ENCODE measurements at places on chromosomes 3 and 15.
A peak's percentile ranks its signal among the peaks of the same experiment; 100 is the strongest.

GRCh38 chr3:3907023-3907422 lies 107.8 kb downstream of the LRRN1 start:
- no peak for DNase-seq

GRCh38 chr3:4889896-4890295 lies 89.3 kb upstream of the BHLHE40 start:
- DNase-seq: peak; percentile 51

DNA sequence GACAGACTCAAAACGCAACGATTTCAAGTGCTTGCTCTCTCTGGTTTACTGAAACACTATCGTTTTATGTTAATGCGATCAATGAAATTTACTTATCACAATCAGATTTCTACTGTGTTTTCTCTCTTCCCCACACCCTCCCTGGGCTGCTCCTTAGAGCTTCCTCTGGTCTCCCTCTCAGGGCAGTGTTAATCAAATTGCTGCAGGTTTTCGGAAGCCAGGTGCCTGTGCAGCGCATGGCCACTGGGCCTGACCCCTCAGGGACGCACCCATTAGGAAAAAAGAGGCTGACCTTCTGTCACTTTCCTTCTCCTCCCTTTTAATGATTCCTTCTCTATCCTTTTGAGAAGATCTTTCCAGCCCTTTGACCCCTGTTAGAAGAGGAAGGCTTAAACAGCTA lies 134.5 kb upstream of the ONECUT1 start:
- no peak for DNase-seq

DNA sequence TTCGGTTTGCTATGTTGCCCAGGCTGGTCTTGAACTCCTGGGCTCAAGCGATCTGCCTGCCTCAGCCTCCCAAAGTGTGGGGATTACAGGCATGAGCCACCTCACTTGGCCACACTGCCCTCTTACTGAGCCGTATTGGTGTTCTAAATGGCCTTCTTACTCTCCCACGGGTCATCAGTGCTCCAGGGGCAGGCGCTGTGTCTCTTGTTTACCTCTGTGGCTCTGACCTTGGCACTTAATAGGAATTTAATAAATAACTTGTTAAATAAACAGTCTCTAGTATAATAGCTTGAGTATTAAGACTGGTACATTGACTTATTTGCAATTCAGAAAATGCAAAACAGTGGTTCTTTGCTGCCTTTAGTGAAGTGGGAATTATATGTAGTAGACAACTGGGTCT lies 13.7 kb downstream of the FLNB start:
- DNase-seq: no peak

GRCh38 chr3:171660188-171660587 lies 150.1 kb downstream of the PLD1 start:
- no peak for DNase-seq

- DNase-seq: no peak
Measured at GRCh38 chr15:29593629-29594028, 228.6 kb downstream of the TJP1 start.

GRCh38 chr15:90465140-90465929 lies 64.4 kb upstream of the CRTC3 start:
- DNase-seq: peak; percentile 81

DNA sequence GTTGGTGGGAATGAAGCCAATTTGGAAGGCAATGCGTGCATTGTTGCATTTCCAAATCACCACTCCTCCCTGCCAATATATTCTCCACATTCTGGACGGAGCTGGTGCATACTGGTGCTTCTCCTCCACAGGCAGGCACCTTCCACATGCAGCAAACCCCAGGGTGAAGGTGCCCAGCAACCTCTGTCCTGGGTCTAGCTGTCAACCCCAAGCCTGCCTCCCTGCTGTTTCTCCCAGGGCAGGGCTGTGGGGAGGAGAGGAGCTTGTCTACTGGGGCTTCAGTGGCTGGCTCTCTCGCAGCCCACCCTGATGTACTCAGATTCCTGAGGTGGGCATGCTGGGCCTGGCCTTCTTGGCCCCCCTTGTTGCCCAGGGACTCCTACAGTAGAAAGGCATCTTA lies 20.1 kb downstream of the GASK1A start:
- DNase-seq: no peak

DNA sequence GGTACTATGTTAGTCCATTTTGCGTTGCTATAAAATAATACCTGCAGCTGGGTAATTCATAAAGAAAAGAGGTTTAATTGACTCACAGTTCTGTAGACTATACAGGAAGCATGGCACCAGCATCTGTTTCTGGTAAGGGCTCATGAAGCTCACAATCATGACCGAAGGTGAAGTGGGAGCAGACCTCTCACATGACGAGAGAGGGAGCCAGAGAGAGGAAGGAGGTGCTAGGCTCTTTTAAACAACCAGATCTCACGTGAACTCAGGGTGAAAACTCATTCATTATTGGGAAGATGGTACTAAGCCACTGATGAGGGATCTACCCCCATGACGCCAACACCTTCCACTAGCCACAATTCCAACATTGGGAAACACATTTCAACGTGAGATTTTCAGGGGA lies 301.7 kb upstream of the MDFIC2 start:
- no peak for DNase-seq

DNA sequence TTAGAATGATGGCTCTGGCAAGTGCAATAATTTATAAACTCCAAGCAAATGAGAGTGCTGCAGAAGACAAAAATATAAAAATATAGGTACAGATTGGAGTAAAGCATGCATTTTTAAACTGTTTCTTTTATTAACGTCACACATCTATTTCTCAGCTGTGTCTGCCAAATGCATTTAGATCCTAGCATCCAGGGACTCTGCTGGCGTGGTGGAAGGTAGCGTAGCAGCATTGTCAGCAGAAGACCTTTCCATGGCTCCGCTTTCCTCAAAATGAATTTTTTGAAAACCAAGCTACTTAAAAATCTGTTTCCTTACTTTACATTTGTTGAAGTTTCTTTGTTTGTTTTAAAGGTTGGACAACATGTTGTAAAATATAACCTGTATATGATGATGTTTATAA lies 16.3 kb upstream of the ATP10A start:
- no peak for DNase-seq

- peak; percentile 47 for DNase-seq
Measured at GRCh38 chr3:170523248-170523647, 62.6 kb downstream of the SLC7A14 start.

GRCh38 chr15:65868546-65869125 lies 655 bp upstream of the RAB11A start:
- no peak for DNase-seq

- no peak for DNase-seq
Measured at GRCh38 chr3:83002869-83003445, 1241.5 kb upstream of the GBE1 start.

GRCh38 chr3:175619369-175619768 lies 760.2 kb downstream of the NAALADL2 start:
- peak; percentile 28 for DNase-seq

DNA sequence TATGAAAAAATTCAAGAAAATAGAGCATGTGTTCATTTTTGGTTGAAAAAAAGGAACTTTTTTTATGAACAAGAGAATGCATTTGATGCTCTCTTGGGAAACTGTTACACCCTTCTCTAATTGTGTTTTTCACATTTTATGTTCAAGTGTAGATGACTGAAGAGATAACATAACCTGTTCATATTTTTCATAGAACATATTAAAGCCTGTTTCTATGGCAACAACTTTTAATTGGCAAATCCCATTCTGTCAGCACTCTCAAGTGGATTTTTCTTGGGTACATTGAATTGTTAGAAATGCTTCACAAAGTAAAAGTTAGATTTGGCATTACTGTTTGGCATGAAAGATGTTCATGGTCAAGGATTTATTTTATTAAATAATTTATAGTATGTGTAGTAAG lies 117.5 kb downstream of the MBNL1 start:
- no peak for DNase-seq

GRCh38 chr3:64437131-64437530 lies 211.9 kb upstream of the PRICKLE2 start:
- no peak for DNase-seq

GRCh38 chr3:70138606-70139005 lies 139.1 kb downstream of the SAMMSON start:
- no peak for DNase-seq

DNA sequence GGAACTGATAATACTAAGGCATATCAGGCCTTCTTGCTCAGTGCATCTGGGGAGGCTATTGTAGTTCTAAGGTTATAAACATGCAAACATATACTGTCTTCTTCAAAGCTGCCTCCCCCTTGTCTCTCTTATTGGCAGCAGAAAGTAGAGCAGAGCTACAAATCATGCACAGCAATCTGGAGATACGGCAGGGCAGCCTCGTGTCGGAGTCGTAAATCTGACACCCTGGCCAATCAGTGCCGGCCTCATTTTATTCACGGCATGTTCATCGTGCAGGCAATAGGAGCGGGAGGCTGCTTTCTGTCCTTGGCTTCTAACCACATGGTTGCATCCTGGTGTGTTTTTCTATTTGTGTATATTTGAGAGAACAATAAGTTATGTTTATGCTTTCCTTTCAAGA lies 300.2 kb upstream of the CNTN6 start:
- DNase-seq: no peak

DNA sequence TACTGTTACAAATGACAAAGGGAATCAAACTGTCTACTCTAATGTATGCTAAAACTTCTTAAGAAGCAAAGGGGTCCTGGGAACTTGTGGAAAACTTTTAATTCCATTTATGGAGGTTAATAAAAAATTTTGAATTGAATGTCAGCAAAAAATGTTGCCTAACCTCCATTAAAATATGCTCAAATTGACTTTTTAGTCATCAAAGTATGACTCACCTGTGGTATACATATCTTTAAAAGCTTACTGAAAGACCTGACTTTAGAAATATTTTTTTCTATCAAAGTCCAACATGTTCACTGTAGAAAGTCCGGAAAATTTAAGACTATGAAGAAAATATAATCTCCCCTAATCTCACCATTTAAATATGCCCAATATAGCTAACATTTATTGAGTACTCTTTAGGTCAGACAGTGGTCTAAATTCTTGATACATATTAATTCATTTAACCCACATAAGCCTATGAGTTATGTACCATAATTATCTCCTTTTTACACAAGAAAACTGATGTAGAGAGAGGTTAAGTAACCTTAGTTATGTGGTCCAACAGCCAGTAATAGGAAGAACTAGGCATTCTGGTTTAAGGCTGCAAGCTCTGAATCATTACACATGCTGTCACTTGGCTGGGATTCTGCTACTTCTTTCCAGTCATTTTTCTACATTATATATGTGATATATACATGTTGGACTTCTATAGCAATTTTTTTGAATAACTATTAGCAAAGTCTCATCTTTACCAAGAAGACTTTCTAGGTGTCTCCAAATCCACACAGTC lies 83.6 kb downstream of the PDZRN3 start:
- DNase-seq: peak; percentile 59

GRCh38 chr3:175304404-175304803 lies 445.3 kb downstream of the NAALADL2 start:
- no peak for DNase-seq

- no peak for DNase-seq
Measured at GRCh38 chr15:58283302-58283701, 145.1 kb downstream of the AQP9 start.

DNA sequence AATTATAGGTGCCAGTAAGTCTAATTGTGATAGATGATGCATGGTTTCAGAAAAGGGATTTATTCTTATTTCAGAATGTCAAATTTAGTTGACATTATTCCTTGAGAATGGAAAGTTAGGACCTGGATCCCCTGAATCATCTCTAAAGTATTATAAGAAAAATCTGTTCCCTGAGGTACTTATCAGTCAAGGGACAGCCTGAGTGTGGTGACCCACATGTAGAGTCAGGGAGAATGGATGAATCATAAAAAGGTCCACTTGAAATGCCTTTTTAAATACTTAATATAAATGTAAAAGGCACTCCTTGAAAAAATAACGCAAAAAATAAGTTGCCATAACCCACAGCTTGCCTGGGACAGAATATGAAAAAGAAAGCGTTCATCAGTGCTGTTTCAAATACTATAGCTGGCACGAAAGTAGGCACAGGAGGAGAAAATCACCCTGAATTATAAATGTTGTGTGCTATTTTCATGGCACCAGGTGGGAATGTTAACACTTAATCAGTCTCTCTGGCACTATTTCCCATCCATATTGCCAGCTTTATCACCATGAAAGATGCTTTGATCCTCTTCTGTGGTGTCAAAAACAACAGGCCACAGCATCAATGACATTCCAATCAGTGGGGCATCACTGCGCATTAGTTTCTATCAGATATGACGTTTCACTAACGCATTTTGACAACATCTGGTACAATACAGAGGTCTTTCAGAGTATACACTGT lies 208.5 kb downstream of the EPHA3 start:
- peak; percentile 65 for DNase-seq

DNA sequence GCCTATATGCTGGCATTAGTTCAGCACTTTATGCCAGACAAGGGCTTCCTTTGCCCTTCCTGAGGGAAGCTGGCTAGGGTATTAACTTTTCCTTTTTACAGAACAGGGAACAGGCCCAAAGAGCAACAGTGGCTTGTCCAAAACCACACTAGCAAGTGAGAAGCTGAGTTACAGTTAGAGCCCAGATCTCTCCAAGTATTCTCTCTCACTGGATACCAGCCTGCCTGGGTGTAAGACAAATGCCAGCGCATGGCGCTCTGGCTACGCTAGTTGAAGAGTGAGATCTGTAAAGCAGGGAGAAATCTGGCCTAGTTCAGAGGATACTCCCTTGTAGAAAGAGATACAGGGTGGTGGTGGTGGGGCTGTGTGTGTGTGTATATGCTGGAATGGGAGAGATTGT lies 38.4 kb downstream of the RAB11A start:
- DNase-seq: no peak

GRCh38 chr15:92579486-92579885 lies 76.1 kb downstream of the FAM174B start:
- no peak for DNase-seq

DNA sequence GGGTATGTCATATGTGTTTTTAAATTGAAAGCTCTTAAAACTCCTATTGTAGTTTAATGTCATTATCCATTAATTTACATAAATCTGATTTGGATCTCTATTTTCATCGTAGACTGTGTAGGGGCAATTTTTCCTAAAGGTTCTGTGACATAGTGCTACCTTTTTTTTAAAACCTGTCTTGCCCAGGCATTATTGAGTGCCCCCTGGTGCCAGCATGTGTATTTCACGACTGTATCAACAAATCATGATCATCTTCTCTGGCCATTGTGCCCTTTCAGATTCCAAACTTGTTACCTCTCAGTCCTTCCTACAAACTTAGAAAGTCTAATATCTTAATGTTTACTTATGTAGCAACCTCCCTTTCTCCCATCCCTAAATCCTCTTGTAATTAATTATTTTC lies 97.2 kb upstream of the FLNB start:
- DNase-seq: no peak

DNA sequence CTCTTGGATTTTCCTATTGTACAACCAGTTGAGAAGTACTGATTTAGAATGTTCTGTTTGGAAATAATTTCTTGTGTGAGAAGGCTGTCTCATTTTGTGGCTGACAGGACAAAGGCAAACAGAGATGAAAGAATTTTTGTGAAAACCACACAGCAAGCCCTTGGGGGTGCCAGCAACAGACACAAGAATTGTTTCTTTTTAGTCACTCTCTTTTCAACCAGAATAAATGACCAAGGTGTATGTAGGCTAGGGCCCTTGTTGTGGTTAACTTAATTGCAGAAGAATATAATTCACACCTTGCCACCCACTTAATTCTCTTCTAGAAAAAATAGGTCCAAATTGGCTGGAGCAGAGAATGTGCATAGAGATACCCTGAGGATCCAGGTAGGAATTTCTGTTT lies 329.4 kb upstream of the TBC1D5 start:
- peak; percentile 28 for DNase-seq

- DNase-seq: no peak
Measured at GRCh38 chr3:155411500-155412223, 118.2 kb upstream of the STRIT1 start.

- DNase-seq: peak; percentile 34
Measured at GRCh38 chr3:181699171-181699903, 12.4 kb upstream of the SOX2 start.

GRCh38 chr3:123459862-123460261 lies 11.0 kb upstream of the ADCY5 start:
- no peak for DNase-seq

Measured in astrocyte (in vitro differentiated cells and primary cell).